ENCODE measurements at places on chromosomes 5 and 9.

DNA sequence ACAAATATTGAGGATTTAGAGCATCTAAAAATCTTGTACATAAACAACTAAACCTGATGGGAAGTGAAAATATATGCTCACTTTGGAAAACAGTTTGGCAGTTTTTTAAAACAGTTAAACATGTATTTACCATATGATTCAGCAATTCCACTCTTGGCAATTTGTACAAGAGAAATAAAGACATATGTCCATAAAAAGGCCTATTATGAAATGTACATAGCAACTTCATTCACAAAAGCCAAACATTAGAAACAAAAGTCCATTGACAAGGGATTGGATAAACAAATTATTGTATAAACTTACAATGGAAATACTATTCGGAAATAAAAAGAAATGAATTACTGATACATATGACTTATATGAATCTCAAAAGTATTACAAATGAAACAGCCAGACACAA is 196.2 kb upstream of the SLC24A2 start:
- no peak for DNase-seq

GRCh38 chr5:77958642-77959330 is 182.6 kb upstream of the TBCA start:
- DNase-seq, result no peak

GRCh38 chr5:79630444-79630843 is 18.2 kb downstream of the TENT2 start:
- DNase-seq, result no peak

GRCh38 chr9:136544548-136544963 is 1.3 kb downstream of the NOTCH1 start:
- DNase-seq, result peak; percentile 62

DNA sequence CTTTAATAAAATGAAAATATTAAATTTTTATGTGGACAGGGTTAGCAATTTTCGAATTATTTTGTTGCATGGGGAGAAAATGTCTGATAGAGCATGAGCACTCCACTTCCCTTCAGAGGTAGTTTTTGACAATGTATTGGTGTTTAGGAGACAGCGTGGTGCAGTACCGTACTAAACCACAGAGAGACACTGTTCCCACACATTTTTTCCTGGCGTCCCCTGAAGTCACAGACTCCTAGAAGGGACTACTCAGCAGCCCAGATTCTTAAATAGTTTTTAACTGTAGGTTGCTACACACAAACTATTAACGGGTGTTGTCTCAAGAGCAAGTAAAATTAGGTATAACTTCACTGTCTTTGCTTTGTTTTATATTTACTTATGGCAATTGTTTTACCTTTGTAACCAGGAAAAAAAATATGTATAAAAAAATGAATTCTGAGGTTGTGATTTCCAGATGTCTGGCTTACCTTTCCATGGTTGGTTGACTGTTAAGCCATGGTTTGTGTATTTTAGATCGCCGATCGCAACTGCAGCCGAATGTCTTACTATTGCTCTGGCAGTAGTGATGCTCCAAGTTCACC is 171.2 kb downstream of the DOCK8 start:
- DNase-seq, result no peak

Measured in stimulated activated CD4-positive, alpha-beta T cell treated with anti-CD3 and anti-CD28 coated beads, Interleukin-4, amount 100 ng/mL, for 48 hours (primary cell).